Aorta (tissue), 5 donors: ENCODE measurements at places on chromosomes 16 and 17. TPM values are rescaled to one million over a fixed set of nuclear protein-coding genes. Genes with fewer than 3 reads are reported as not detected.
A peak's percentile ranks its signal among the peaks of the same experiment; 100 is the strongest.

DNA sequence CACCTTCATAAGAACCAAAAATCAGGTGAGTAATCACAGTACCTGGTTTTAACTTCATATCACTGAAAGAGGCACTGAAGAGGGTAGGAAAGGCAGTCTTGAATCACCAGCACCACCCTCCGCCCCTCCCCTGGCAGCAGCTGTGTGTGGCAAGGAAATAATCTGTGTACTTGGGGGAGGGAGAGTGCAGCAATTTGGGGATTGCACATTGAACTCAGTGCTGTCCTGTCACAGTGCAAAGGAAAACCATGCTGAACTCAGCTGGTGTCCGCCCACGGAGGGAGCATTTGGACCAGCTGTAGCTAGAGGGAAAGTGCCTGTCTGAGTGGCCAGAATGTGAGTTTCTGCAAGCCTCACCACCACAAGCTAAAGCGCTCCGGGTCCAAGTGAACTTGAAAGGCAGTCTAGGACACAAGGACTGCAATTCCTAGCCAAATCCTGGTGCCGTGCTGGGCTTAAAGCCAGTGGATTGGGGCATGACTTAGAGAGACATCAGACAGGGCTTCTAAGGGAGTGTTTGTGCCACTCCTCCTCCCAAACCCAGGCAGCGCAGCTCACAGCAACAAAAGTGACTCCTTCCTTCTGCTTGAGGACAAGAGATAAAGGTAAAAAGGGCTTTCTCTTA, 39.7 kb upstream of the ALDH3A1 start:
- peaks cover 2% of the 10 kb centered on the region for H3K36me3 ChIP-seq
- H3K27ac ChIP-seq = no peak overlapping the region
- no peaks in the 10 kb centered on the region for H3K27me3 ChIP-seq
- DNase-seq = no peak

GRCh38 chr17:72931163-72931562, 161.3 kb downstream of the SLC39A11 start:
- peaks cover 2% of the 10 kb centered on the region for H3K4me1 ChIP-seq
- no peak overlapping the region for H3K4me3 ChIP-seq
- H3K36me3 ChIP-seq = no peaks in the 10 kb centered on the region

GRCh38 chr16:66906916-66907836, 11.5 kb downstream of the CDH16 start:
- no peak overlapping the region for H3K4me3 ChIP-seq
- no peak for DNase-seq
- no peaks in the 10 kb centered on the region for H3K36me3 ChIP-seq
- no peak overlapping the region for H3K27ac ChIP-seq
- no peaks in the 10 kb centered on the region for H3K4me1 ChIP-seq
- H3K27me3 ChIP-seq = no peaks in the 10 kb centered on the region

- no peaks in the 10 kb centered on the region for H3K4me1 ChIP-seq
- no peak overlapping the region for H3K4me3 ChIP-seq
- no peak overlapping the region for H3K27ac ChIP-seq
Measured at GRCh38 chr16:49019081-49019633, 262.5 kb downstream of the CBLN1 start.

GRCh38 chr16:10601444-10602408, 21.3 kb upstream of the EMP2 start:
- DNase-seq = no peak
- H3K4me1 ChIP-seq = no peaks in the 10 kb centered on the region
- H3K27ac ChIP-seq = no peak overlapping the region
- H3K4me3 ChIP-seq = no peak overlapping the region

DNA sequence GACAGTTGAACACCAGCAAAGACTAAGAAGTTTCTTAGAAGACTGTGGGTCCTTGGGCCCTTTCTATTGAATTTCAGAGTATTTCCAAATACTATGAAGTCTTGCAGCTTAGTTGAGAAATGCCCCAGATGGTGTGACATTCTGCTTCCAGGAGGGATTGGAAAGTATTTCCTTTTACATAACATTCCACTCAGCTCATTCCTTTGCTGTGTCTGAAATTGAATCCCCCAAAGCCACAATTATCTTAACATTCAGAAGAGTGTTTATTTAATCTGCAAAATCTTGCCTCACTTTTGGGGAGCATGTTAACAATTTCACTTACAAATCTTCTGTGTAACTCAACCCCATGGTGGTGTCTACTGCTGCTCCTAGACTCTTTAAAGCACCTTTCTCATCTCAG, 307.7 kb downstream of the WWOX start:
- no peak overlapping the region for H3K27ac ChIP-seq
- DNase-seq = no peak
- no peaks in the 10 kb centered on the region for H3K36me3 ChIP-seq
- no peaks in the 10 kb centered on the region for H3K27me3 ChIP-seq
- H3K4me3 ChIP-seq = no peak overlapping the region

DNA sequence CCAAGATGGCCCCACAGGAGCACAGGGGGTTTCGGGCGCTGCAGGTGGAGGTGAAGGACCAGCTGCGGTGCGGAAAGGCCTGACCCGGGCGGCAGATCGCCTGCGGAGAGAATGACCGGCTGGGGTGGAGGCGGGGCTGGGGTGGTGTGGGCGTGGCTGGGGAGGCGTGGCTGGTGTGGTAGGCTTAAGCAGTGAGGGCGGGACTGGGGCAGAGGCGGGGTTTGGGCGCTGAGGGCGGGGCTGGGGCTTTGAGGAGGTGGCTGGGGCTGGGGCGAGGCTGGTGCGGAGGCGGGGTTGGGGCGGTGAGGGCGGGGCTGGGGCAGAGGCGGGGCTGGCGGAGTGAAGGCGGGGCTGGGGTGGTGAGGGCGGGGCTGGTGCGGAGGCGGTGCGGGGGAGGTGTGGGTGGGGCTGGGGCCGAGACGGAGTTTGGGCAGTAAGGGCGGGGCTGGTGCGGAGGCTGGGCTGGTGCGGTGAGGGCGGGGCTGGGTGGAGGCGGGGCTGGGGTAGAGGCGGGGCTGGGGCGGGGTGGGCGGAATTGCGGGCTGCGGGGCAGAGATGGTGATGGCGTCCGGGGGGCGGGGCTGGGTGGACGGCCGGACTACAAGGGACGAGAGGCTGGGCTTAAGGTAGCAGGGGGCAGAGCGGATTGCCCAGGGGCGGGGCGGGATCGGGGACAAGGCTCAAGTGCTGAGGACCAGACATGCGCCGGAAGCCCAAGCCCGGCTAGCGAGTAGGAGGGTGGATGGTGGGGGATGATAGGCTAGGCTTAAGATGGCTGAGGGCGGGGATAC, 9.9 kb upstream of the GSDMA start:
- DNase-seq = peak; percentile 100
- no peak overlapping the region for H3K4me3 ChIP-seq
- H3K36me3 ChIP-seq = no peaks in the 10 kb centered on the region
- H3K27ac ChIP-seq = no peak overlapping the region
- no peaks in the 10 kb centered on the region for H3K27me3 ChIP-seq

DNA sequence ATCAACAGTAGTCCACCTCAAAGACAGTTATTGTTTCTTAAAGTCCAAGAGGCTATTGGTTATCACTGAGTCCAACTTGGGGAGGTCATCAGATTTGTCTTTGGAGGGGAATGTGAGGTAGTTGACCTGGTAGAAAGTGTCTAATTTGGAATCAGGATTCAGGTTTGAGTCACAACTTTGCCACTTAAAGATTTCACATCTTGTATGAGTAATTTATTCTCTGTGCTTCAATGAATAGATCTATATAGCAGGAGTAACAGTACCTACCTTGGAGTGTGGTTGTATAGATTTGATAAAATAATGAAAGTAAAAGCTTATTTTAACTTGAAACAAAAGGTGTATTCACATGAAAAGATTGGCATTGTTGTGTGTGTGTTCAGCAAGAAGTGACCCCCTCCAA, 119.3 kb upstream of the TBX2 start:
- no peak overlapping the region for H3K27ac ChIP-seq
- H3K27me3 ChIP-seq = no peaks in the 10 kb centered on the region
- H3K4me1 ChIP-seq = no peaks in the 10 kb centered on the region
- no peak overlapping the region for H3K4me3 ChIP-seq

DNA sequence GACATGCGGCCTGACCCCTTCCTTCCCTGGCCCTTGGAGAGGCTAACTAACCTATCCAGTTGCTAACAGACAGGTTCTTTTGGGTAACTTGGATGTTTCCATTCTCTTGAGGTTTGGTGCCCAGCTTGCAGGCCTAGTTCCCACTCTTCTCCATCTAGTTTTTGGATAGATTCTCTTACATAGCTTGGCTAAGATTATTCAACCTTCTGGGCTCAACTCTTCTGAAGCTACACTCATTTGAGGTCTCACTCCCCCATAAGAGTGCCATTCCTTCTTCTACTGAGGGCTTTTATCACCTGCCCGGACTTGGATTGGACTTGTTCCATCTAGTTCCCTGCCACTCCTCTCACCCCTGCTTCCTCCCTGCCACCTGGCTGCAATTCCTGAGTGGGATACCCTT, 44.1 kb upstream of the MARCHF10 start:
- no peaks in the 10 kb centered on the region for H3K4me1 ChIP-seq
- no peaks in the 10 kb centered on the region for H3K36me3 ChIP-seq
- H3K4me3 ChIP-seq = no peak overlapping the region
- no peak for DNase-seq
- no peak overlapping the region for H3K27ac ChIP-seq
- H3K27me3 ChIP-seq = no peaks in the 10 kb centered on the region

GRCh38 chr17:50832267-50832863, 3.0 kb upstream of the WFIKKN2 start:
- H3K27ac ChIP-seq = no peak overlapping the region
- H3K36me3 ChIP-seq = no peaks in the 10 kb centered on the region
- DNase-seq = no peak
- H3K27me3 ChIP-seq = no peaks in the 10 kb centered on the region

DNA sequence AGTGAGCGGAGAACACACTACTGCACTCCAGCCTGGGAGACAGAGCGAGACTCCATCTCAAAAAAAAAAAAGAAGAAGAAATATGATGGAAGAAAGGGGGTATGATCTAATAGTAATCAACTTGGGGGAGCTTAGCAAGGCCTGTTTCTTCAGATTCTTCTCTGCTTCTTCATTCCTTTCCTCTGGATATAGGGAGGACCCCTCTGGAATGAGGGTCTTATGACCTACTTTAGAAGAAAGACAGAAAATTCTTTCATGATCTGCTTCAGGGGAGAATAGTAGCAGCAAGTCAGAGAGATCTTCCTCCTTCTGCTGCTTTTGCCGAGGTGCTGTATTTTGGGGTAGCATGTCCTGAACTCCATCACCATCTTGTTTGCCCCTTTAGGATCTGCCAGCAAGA, 44.9 kb upstream of the ETV4 start:
- no peak overlapping the region for H3K4me3 ChIP-seq
- H3K27ac ChIP-seq = peak overlapping the region; percentile 50
- no peak for DNase-seq
- no peaks in the 10 kb centered on the region for H3K36me3 ChIP-seq
- H3K27me3 ChIP-seq = no peaks in the 10 kb centered on the region

GRCh38 chr17:77424585-77425344, 284.0 kb downstream of the SEC14L1 start:
- H3K36me3 ChIP-seq = no peaks in the 10 kb centered on the region
- no peak overlapping the region for H3K4me3 ChIP-seq
- peak; percentile 94 for DNase-seq
- H3K27ac ChIP-seq = peak overlapping the region; percentile 64
- no peaks in the 10 kb centered on the region for H3K4me1 ChIP-seq

- no peaks in the 10 kb centered on the region for H3K4me1 ChIP-seq
- no peak overlapping the region for H3K4me3 ChIP-seq
- peaks cover 12% of the 10 kb centered on the region for H3K36me3 ChIP-seq
- no peak overlapping the region for H3K27ac ChIP-seq
Measured at GRCh38 chr17:18246880-18247612, 11.5 kb downstream of the FLII start.

NPIPB8 gene
- 8.6 TPM for total RNA-seq

PIK3R6 gene
- total RNA-seq = 3.5 TPM

ADAM11 gene
- 1.4 TPM for total RNA-seq

SHISA9 gene
- 0.39 TPM for total RNA-seq
